ENCODE measurements at places on chromosomes 16 and 17.

DNA sequence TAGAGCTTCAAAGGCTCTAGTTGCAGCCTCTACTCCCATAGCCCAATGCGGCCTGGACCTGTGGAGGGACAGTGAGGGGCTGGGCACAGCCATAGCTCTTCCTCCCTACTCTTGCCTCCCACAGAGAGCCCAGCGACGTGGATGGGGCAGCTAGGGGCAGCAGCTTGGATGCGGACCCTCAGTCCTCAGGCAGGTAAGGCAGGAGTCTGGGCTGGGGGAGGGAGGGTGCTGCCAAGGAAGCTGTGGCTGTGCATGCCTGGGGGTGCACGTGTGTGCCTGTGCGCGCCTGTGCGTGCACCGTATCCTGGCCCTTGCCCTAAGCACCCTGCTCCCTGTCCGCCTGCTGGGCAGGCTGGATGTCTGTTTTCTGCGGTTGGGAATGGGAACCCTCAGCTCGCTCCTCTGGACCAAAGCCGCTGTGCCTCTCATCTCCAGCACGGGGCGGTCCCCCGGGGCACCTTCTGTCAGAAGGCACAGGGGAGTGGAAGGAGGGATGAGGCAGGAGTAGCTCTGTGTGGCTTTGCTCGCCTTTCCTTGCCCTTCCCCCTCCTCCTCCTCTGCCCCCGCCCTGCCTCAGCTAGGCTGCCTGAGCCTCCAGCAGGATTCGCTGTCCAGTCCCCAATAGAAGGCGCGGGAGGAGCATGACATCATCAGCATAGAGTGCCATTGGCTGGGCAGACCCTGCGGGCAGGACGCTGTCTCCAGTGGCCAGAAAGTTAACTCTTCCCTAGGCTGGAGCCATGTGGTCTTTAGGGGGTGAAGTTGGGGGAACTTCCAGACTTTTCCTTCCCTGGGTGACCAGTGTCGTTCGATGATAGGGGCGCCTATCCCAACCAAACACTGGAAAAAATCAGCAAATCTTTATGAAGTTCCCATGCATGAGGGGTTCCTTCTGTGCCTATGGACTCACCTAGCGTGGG, 797 bp downstream of the PRCD start:
- DNase-seq = no peak

GRCh38 chr16:87960852-87961251, 9.6 kb downstream of the BANP start:
- DNase-seq = no peak

GRCh38 chr16:1093284-1094123, 2.5 kb downstream of the C1QTNF8 start:
- no peak for DNase-seq

DNA sequence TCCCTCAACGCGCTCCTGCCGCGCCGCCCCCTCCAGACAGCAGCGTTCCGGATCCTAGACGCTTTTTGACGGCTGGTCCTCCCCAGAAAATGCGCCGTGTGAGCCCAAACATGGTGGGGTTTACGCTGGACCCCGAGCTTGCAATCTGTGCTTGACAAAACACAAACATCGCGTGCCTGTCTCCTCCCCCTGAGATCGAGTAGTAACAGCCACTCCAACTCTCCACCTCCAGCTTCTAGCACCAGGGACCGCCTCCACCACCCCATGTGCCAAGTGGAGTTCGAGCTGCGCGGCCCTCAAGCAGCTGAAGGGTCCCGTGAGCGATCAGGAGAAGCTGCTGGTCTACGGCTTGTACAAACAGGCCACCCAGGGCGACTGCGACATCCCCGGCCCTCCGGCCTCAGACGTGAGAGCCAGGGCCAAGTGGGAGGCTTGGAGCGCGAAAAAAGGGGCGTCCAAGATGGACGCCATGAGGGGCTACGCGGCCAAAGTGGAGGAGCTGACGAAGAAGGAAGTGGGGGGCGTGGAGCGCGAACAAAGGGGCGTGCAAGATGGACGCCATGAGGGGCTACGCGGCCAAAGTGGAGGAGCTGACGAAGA, 656 bp upstream of the GEMIN4 start:
- no peak for DNase-seq

- DNase-seq = peak; percentile 70
These were observed at the start of gene TNFRSF12A for GRCh38 chr16:3020247-3020603. TNFRSF12A (plus strand) TSS chr16:3020368; CDS start chr16:3020398, 30 bp downstream.

DNA sequence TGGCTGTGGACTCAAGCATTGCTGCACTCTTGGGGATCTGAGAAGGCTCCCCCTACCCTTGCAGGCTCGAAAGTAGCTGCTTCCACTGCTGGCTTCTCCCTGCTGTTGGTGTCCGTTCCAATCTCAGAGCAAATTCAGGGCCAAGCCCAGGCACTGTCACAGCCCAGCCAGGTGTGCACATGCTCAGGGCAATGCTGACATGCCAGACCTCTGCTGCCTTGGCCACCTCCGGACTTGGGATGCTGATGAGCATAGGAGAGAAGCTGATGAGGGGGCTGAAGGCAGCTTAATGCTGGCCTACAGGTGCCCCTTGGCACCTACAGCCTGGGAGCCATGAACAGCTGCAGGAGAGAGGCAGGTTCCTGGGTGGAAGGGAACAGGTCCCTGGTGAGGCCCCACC, 273.7 kb upstream of the KCNJ16 start:
- no peak for DNase-seq

DNA sequence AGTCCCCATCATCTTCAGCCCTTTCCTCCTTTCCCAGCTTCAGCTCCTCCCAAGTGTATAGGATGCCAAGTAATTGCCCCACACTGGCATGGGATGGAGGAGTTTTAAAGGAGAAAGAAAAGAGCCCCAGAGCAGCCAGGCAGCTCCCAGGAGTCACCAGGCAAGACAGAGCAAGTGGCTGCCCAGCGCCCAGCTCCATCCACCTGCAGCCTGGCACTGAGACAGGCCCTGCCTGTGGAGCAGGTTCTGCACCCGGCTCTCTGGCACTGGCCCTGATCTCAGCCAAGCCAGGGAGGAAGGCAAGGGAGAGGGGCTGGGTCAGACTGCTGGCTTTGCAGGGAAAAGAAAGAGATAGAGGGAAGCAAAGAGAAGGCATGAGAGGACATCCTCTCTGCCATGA, 21.7 kb downstream of the FOXN1 start:
- no peak for DNase-seq

GRCh38 chr17:80374732-80375585, 40.0 kb upstream of the ENDOV start:
- DNase-seq = no peak

GRCh38 chr16:85729452-85730185, 21.3 kb downstream of the C16orf74 start:
- no peak for DNase-seq

DNA sequence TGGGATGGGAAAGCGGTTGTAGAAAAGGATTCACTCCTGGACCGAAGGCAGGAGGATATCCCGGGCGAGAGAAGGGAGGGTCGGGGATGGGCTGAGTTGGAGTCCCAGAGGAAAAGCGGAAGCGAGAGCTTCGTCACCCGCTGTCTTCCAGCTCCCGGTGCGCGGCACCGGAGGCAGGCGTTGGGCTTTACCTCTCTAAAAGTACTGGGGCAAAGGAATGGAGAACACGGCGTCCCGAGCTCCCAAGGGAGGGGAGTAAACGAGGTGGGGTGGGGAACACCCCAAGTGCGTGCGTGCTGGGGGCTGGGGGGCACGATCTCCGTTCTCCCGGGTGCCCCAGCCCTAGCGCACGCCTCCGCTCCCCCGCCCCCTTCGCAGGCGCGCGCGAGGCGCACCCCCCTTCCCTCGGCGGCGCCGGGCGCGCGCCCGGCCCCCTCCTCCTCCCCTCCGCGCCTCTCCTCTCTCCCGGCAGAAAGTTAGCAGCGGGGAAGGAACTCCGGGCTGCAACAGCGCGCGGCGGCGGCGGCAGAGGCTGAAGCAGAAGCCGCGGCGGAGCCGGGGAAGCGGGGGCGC, at the start of gene HS3ST4:
Gene HS3ST4, plus strand, starts transcription at position 441 of the 573 bp plus-strand sequence.
- DNase-seq = no peak

GRCh38 chr17:59378675-59379074, 47.2 kb downstream of the YPEL2 start:
- DNase-seq = no peak

- no peak for DNase-seq
These were observed 29.7 kb downstream of the WIPI1 start for GRCh38 chr17:68427575-68427974.

DNA sequence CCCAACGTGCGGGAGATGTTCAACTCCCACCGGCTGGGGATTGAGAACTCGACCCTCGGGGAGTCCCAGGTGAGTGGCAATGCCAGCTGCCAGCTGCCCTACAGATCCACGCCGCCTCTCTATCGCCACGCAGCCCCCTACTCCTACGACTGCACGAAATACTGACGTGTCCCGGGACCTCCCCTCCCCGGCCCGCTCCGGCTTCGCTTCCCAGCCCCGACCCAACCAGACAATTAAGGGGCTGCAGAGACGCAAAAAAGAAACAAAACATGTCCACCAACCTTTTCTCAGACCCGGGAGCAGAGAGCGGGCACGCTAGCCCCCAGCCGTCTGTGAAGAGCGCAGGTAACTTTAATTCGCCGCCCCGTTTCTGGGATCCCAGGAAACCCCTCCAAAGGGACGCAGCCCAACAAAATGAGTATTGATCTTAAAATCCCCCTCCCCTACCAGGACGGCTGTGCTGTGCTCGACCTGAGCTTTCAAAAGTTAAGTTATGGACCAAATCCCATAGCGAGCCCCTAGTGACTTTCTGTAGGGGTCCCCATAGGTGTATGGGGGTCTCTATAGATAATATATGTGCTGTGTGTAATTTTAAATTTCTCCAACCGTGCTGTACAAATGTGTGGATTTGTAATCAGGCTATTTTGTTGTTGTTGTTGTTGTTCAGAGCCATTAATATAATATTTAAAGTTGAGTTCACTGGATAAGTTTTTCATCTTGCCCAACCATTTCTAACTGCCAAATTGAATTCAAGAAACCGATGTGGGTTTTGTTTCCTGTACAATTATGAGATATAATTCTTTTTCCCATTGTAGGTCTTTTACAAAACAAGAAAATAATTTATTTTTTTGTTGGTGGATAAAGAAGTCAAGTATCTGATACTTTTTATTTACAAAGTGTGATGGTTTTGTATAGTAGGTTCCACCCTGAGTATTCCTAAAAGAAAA, 2.3 kb downstream of the FOXC2 start:
- no peak for DNase-seq

GRCh38 chr17:58336456-58337209, 8.0 kb upstream of the TSPOAP1 start:
- peak; percentile 70 for DNase-seq

GRCh38 chr16:88526906-88527185, 43.4 kb upstream of the ZC3H18 start:
- no peak for DNase-seq

DNA sequence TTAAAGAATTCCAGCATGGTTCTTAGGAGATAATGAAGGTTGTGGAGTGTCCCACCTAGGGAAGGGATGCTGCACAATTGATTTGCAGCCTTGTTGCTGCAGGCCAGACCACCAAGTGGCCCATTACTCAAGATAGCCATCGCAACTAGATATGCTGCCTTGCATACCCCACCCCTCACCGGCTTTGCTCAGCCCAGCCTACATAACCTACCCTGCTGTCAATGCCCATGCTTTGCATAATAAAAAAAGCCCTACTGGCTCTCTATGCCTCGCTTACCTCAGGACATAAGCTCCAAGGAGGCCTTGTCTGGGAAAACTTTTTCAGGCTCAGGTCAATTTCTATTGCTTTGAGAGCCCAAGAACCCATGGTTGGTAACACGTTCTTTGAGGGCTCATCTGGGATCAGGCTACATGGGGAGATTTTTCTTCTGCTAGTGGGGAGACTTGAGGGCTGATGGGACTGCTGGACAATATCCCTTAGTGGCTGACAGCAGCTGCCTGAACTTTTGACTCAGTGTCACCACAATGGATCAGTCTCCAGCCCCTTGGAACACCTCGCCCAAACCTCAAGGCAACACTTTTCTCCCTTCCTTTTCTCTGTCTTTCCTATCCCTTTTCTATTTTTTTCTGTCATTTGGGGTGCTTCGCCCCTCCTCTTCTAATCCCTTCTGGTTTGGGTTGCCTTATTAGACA, 38.3 kb downstream of the SCPEP1 start:
- no peak for DNase-seq

DNA sequence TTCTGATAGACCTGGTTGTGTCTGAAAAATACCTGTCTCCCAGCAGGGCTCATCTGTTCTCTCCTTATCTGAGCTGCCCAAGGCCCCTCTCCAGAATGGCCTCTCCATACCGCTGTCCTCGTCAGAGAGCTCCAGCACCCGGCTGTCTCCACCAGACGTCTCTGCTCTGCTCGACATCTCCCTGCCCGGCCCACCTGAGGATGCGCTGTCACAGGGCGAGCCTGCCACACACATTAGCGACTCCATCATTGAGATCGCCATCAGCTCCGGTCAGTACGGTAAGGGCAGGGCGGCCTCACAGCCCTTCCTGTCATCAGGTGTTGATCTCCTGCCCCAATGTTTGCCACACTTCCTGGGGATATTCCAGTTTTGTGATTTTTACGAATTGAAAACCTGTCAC, 10.2 kb upstream of the JPT2 start:
- DNase-seq = no peak

- no peak for DNase-seq
These were observed 88.7 kb downstream of the HS3ST3A1 start for GRCh38 chr17:13513039-13513405.

DNA sequence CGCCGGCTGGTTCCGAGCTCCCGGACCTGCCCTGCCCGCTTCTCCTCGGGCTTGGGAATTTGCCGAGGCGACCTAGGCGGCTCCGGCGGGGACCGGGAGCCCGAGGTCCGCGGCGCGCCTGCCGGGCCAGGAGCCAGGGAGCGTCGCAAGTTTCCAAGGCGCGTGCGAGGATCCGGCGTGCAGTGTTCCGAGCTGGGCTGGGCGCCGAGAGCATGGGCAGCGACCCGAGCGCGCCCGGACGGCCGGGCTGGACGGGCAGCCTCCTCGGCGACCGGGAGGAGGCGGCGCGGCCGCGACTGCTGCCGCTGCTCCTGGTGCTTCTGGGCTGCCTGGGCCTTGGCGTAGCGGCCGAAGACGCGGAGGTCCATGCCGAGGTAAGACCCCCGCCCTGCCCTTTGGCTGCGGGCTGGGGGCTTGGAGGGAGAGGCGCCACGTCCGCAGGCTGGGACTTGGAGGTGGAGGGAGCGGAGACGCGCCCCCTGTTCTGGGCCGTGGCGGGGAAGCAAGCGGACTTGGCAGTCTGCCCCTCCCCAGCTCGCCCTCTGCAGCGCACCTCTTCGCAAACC, 668 bp downstream of the MMP15 start:
- DNase-seq = no peak

DNA sequence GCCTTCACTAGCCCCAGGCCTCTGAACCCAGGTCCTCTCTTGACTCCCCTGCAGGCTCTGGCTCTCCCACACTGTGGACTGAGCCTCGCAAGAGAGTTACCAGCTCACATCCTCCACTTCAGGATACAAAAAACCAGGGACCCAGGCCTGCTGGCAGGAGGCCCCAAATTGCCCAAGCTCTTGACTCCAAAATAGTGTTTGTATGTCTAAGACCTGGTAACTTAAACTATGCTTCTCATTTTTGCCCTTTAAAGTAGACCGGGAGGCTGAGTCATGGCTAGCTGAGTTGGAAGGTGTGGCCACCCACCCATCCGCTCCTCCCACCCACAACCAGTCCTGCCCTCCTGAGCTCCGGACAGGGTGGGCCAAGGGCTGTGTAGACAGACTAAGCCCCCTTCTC, 250.0 kb downstream of the SOX9 start:
- DNase-seq = no peak

GRCh38 chr17:29073520-29073919, 30.6 kb downstream of the PIPOX start:
- DNase-seq = no peak

GRCh38 chr17:58492238-58493121, 4.3 kb upstream of the HSF5 start:
- DNase-seq = no peak
